Suprapubic skin (tissue), 4 donors: ENCODE measurements at places on chromosomes 3 and 15. TPM values are rescaled to one million over a fixed set of nuclear protein-coding genes. Genes with fewer than 3 reads are reported as not detected.

PRR20G gene
- total RNA-seq = not detected

PIK3CA gene
- 20.1 TPM for total RNA-seq

C3orf22 gene
- total RNA-seq = not detected

ROBO2 gene
- total RNA-seq = 3.1 TPM

LEKR1 gene
- total RNA-seq = 1.6 TPM

ITIH1 gene
- 1.5 TPM for total RNA-seq

DNA sequence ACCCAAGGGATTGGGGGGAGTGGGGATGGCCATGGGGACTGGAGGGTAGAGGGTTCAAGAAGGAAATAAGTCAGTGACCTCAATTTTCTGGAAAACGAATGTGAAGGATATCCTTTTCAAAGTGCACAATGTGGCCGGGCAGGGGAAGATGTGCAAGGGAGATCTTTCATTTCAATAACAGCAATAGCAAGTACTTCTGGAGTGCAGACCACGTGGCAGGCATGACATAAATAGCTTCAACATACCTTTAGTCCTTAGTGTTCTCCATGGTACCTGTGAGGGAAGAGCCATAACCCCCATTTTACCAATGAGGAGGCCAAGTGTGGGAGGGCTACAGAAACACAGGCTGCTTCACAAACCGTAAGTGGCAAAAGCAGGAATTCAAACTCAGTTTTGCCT is 138.7 kb downstream of the FOXP1 start:
- no peak for DNase-seq
- no peaks in the 10 kb centered on the region for H3K36me3 ChIP-seq
- H3K27me3 ChIP-seq = no peaks in the 10 kb centered on the region
- no peak overlapping the region for H3K4me3 ChIP-seq

DNA sequence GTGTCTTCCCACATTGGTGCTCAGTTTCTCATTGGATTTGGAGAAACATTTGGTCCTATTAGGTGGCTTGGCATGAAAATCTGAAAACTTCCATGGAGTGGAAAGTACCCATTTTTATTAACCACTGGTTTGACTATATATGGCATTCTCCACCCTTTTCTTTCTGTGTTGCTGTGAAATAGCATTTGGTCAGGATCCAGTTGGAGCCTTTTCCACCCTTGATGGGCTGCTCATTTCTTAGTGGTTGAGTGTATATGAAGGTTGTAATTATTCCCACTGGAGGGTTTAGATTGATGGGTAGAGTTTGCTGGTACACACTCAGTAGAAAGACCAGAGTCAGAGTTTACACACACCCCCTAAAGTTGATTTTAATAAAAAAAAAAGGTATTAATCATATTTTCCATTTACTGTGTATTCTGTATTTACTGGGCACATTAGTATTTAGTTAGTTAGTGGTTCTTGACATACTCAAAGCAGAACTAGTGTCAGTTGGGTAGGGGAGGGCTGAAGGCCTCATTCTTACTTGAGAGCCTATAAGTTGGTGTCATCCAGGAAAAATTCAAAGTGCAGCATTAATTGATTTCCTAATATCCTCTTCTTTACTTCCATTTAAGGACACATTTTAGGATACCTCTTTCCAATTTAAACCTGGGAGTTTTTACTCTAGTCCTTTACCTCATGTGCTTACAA is 69.5 kb downstream of the FLNB start:
- H3K27ac ChIP-seq = no peak overlapping the region
- H3K4me3 ChIP-seq = no peak overlapping the region
- DNase-seq = no peak
- no peaks in the 10 kb centered on the region for H3K27me3 ChIP-seq

DNA sequence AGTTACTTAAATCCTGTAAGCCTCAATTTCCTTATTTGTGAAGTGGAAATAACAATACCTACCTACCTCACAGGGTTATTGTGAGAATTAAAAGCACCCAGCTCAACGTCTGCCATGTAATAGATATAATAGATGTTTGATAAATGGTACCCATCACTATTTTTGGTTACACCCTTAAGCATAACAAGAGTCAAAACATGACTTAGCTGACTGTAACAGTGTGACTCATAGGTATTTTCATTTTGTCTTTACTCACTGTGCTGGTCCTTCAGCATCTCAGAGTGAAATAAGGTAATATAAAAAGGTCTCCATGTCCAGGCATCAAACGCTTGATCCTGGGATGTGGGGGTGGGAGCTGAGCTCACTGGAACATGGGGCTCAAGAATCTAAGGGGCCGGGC is 3.1 kb downstream of the CPLX3 start:
- DNase-seq = no peak
- peaks cover 29% of the 10 kb centered on the region for H3K27me3 ChIP-seq
- no peak overlapping the region for H3K4me3 ChIP-seq
- H3K27ac ChIP-seq = no peak overlapping the region
- no peaks in the 10 kb centered on the region for H3K36me3 ChIP-seq

DNA sequence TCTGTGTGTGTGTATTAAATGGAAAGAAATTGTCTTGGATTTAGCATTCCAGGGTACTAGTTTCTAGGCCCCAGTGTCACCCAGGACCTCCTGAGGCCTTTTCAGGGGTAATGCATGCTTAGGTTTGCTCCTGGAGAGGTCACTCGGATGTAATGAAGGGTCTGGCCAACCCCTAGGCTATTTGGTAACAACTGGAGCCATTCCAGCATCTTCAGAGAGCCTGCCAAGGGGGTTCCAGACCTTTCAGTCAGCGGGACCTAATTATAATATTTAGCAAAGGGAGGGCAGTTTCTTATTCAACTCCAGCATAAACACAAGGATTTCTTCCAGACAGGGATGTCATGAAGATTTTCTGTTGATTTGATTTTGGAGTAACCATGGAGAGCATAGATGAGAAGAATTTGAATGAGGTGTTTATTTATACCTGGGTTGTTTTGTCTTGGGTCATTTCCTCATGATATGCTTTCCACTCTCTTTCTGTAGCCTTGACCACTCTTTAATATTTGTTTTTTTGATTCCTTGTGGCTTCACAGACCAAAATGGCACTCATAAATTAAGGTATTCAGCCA is 17.4 kb downstream of the KAT2B start:
- H3K4me1 ChIP-seq = peaks cover 65% of the 10 kb centered on the region
- peak overlapping the region; percentile 89 for H3K27ac ChIP-seq
- no peaks in the 10 kb centered on the region for H3K27me3 ChIP-seq
- no peak for DNase-seq
- no peaks in the 10 kb centered on the region for H3K36me3 ChIP-seq

DNA sequence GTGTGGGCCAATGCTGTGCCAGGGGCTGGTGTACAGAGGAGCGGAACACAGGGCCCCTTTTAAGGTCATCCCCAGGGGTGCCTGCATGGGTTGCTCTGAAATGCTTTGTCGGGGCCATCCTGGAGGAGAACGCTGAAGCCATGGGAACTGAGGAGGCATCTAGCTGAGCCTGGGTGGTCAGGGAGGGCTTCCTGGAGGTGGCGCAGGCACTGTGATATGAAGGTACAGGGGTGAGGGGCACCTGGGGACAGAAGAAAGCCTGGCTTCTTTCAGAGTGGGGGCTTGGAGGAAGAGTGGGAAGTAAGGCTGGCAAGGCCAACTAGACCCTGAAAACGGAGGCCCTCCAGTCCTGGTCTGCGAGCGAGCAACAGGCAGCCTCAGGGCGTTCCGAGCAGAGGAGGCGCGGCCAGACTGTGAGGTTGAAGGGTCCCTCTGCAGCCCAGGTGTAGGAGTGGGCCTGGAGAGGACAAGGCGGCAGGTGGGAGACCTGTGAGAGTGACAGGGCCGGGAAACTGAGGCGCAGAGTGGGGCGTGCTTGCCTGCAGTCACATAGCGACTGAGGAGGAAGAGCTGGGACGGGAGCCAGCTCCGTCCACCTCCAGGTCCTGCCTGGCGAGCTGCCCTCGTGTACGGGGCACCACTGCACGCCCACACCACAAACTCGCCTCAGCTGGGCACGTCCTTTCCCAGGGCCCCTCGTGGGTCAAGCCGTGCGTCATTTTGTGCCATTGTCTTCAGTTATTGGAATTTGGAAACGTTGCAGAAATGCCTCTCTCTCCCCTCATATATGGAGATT is 4.1 kb downstream of the FBLN2 start:
- H3K4me1 ChIP-seq = peaks cover 66% of the 10 kb centered on the region
- H3K36me3 ChIP-seq = no peaks in the 10 kb centered on the region
- H3K4me3 ChIP-seq = peak overlapping the region; percentile 3
- peaks cover 7% of the 10 kb centered on the region for H3K27me3 ChIP-seq

DNA sequence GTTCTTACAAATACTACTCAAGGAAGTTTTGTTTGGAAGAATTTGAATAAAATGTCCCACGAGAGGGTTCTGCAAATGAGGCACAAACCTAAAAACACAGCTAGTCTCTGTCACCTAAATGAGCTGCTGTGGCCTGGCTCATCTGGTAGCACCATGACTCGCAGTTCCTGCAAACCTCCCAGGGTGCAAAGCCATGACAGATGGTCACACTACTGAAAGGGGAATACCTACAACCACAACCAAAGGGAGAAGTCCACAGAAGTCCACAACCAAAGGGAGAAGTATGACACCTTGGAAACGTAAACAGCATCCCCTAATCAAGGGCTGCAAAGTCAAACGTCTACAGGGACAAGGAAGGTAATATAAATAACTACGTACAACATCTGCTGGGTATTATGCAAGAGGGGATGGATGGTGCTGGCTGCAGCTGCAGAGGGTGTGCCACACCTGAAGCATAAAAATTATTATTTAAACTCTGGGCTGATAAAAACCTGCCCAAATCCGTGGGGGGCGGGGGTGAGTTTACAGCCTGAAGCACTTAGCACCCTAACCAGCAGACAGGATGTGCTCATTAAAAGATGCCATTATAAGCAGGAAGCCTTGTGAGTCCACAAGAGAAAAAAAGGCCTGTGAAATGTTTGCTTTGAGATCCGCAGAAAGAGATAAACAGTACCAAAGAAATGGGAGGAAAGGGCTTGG is 184.0 kb downstream of the MAGI1 start:
- peak overlapping the region; percentile 35 for H3K27ac ChIP-seq
- no peak for DNase-seq
- H3K4me3 ChIP-seq = no peak overlapping the region
- H3K27me3 ChIP-seq = no peaks in the 10 kb centered on the region
- H3K4me1 ChIP-seq = peaks cover 18% of the 10 kb centered on the region

- no peak for DNase-seq
- no peak overlapping the region for H3K4me3 ChIP-seq
- H3K4me1 ChIP-seq = peaks cover 40% of the 10 kb centered on the region
- no peak overlapping the region for H3K27ac ChIP-seq
These were observed 10.6 kb upstream of the PCSK6 start for GRCh38 chr15:101499863-101500713.

DNA sequence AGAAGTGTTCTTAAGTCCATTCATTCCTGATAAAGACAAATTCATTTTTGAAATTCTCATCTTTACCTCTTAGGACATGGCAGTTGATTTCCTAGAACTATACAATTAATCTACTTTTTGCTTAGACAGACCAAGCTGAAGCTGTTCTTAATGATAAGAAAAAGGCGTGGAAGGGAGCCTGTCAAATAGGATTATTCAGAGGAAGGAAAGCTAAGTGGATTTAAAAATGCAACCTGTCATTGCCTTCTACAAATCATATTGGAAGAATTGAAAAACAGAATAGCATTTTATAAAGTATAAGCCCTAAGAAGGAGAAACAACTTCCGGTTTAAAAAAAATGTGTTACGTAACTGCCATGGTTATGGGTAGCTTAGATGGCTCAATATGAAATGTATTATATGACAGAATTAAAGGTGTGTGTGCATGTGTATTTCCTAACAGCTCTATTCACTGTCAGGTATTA is 81.2 kb upstream of the RAP2B start:
- H3K27ac ChIP-seq = no peak overlapping the region
- DNase-seq = no peak
- H3K4me3 ChIP-seq = no peak overlapping the region

DNA sequence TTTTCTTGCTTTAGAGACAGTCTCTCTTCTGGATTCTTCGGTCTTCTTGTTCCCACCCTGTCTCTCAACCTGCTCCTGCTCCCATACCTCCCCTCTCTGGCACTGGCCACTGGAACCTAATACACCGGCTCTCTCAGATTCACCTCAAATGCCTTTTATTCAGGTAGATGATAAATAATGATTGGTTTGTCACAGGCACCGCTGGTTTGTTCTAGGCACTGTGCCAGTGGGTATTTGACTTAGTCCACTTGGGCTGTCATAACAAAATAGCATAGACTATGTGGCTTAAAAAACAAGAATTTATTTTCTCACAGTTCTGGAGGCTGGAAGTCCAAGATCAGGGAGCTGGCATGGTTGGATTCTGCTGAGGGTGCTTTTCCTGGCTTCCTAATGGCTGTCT is 278.2 kb upstream of the STT3B start:
- H3K4me3 ChIP-seq = no peak overlapping the region
- no peaks in the 10 kb centered on the region for H3K4me1 ChIP-seq
- H3K27me3 ChIP-seq = no peaks in the 10 kb centered on the region
- H3K27ac ChIP-seq = no peak overlapping the region
- no peak for DNase-seq

- H3K27me3 ChIP-seq = no peaks in the 10 kb centered on the region
- H3K4me3 ChIP-seq = peak within 1 kb of the TSS; percentile 74
- H3K4me1 ChIP-seq = peaks cover 37% of the 10 kb centered on the region
- DNase-seq = peak; percentile 85
These were observed at the start of gene NMB for GRCh38 chr15:84658080-84658787. Gene NMB (minus strand): TSS chr15:84658199. CDS start chr15:84658152, 47 bp downstream.

DNA sequence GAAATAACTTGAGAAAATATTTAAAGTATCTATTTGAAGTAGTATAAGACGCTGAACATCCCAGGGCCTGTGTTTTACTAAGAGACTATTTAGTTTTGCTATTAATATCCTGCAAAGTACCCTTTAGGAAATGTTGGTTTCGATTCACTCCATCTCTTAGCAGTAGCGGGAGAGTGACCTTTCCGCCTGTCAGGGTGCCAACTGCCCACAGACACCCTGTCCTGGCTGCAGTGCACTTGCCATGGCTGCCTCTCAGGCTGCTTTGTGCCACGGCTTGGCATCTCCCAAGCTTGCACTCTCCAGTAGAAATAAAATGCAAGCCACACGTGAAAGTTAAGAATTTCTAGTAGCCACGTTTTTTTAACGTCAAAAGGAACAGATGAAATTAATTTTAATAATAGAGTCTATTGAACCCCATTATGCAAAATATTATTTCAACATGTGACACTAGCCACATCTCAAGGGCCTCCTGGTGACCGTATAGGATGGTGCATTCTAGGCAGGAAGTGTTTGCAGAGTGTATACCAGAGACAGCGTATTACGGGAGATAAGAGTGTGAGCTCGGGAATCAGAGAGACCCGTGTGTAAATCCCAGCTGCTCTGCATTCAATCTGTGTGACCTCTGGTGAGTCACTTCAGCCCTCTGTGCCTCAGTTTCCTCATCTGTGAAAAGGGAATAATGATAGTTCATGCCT is 19.8 kb downstream of the ADAMTS9 start:
- no peaks in the 10 kb centered on the region for H3K36me3 ChIP-seq
- no peak overlapping the region for H3K4me3 ChIP-seq
- DNase-seq = no peak
- no peaks in the 10 kb centered on the region for H3K27me3 ChIP-seq
- H3K27ac ChIP-seq = no peak overlapping the region

- no peak for DNase-seq
- H3K4me1 ChIP-seq = peaks cover 30% of the 10 kb centered on the region
- H3K4me3 ChIP-seq = peak overlapping the region; percentile 99
- peak overlapping the region; percentile 99 for H3K27ac ChIP-seq
These were observed 1.1 kb upstream of the DENND4A start for GRCh38 chr15:65792988-65793817.
